ENCODE measurements at places on chromosomes 7 and 10.

DNA sequence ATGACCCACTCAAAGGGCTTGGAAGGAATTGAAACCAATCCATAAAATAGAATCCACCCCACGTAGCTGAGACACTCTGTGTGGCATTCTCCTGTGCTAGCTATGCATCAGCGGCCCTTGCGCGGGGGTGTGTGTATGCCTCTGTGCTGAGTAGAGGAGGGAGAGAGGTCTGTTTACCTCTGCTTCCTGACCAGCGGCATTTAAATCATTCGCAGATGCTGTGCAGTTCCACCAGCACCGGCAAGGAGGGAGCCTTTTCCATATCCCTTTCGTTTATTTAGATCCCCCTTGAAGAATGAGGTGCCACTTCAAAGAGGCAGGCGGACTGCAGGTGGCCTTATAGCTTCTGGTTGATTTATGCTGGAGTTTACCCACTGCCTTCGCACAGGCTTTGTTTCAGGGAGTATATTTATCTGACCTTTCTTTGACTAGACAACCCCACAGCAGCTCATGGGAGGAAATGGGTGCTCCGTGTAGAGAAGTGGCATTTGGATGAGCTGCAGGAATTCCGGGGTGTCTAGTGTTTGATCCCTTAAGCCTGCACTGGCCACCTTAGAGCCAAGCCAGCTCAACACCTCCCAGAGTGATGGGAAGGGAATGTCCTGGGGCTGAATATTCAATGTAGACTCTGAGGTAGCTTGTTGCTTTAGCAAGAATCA is 11.4 kb downstream of the C10orf53 start:
- DNase-seq = no peak

DNA sequence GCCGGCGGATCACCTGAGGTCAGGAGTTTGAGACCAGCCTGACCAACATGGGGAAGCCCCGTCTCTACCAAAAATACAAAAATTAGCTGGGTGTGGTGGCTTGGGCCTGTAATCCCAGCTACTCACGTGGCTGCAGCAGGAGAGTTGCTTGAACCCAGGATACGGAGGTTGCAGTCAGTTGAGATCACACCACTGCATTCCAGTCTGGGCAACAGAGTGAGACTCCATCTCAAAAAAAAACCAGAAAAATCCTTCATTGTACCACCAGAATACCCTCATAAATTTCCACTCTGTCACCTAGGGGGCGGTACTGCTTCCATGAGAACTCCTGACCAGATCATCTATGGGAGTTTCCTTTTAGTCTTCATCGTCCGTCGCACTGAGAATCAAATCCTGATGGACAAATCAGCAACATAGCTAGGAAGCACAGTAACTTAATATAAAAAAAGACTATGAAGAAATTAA is 225.8 kb upstream of the KLF14 start:
- no peak for DNase-seq

GRCh38 chr10:122323941-122324675 is 50.4 kb upstream of the PLEKHA1 start:
- DNase-seq = no peak

DNA sequence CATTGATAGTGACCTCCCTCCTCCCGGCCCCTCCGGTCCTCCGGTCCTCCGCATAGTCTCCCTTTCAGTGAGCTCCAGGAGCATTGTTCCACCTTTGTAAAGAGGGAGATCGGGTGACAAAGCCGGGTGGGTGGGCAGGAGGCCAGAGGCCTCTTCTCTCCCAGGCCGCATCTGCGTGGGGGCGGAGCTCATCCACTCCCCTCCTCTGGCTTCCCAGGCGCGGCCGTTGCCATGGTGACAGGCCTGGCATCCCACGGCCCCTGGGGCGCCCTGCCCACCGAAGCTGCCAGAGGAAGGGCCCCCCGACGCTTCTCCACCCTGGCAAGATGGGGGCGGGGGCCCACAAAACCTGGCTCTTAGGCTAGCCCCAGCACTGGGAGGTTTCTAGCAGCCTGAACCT is 4.4 kb upstream of the FZD9 start:
- DNase-seq = peak; percentile 67

- no peak for DNase-seq
Observed at GRCh38 chr10:57973451-57973850, 294.2 kb downstream of the IPMK start.

- DNase-seq = no peak
Observed at GRCh38 chr10:126201603-126202002, 186.7 kb downstream of the ADAM12 start.

- no peak for DNase-seq
Observed at GRCh38 chr7:116597384-116597783, 72.5 kb downstream of the CAV1 start.

- DNase-seq = peak; percentile 66
Observed at GRCh38 chr7:51160990-51161615, 155.5 kb downstream of the COBL start.

DNA sequence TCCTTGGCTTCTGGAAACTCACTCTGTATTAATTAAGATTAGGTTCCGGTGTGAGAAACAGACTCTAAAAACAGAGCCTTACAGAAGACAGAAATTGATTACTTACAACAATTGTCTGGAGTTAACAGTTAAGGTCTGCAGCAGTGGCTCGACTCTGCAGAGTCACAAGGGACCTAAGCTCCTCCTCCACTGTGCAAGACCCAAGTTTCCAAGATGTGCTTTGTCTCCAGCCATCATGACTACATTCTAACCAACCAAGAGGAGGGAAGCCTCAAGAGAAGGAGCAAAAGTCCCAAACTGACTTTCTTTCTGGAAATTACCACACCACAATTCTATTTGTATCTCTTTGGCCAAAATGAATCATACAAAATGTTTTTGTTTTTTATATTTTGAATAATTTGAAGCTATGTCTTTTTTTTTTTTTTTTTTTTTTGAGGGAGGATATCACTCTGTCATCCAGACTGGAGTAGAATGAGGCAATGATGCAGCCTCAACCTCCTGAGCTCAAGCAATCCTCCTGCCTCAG is 14.2 kb upstream of the ODAD2 start:
- peak; percentile 12 for DNase-seq

DNA sequence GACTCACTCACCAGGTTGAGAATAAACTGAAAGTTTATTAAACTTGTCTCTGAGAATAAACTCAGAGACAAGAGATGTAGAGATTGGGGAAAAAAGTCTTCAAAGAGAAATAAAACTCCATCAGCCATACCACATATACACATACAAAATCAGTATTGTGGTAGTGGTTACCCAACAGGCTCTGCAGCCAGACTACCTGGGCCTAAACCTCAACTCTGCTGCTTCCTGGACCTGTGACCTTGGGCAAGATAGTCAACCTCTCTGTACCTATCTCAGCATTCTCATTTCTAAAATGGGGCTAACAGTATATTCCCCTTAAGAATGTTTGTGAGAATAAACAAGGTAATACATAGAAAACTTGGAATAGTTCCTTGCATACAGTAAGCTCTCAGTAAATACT is 15.3 kb downstream of the TPK1 start:
- DNase-seq = no peak

DNA sequence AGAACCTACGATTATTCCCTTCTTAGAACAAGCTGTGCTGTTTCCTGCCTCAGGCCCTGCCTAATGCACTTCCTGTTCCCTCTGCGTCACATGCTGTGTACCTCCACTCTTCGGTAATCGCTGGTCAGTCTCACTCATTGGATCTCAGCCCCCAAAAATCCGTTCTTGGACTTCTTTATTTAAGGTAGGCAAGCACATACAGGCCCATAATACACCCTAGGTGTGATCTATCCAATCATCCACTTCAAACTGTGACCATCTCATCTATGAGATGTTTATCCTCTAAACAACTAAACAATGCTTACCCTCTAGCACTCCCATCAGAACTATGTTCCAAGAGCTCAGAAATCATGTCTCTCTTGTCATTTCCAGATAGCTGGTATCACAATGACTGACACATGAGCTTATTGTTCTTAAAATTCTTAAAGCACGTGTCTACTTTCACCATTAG is 83.9 kb downstream of the CADPS2 start:
- DNase-seq = peak; percentile 12

DNA sequence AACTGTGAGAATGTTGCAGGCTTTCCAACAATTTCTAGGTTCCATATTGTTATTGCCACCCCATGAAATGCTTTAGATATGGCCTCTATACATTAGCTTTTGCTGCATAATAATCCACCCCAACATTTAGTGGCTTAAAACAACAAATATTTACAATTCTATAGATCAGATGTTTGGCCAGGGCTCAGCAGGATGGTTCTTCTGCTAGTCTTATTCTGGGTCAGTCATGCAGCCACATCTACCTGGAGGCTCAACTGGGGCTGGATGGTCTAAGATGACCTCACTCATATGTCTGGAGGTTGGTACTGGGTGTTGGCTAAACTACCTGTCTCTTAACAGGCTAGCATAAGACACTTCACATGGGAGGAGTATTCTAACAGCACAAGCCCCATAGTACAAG is 607.3 kb downstream of the LRMDA start:
- no peak for DNase-seq

DNA sequence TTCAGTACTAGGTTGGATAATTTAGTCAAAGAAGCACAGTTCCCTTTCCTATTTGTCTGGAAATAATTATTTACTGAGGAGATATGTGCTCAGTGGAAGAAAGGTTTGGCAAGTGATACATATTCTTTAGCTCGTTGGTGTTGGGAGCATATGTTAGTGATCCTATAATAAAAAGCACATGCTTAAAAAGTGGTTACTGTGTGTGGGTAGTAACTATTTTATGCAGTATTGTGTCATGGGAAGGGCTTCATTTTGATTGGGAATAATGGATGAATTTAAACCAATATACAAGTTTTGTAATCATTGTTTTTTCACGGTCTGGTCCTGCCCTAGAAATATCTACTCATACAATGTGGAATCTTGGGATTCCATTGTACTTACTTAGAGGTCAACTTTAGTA is 188.7 kb upstream of the PPP1R3A start:
- no peak for DNase-seq

- DNase-seq = no peak
Observed at GRCh38 chr10:58976254-58976653, 200.2 kb upstream of the PHYHIPL start.

- peak; percentile 53 for DNase-seq
Observed at GRCh38 chr10:43846187-43846680, 197.6 kb upstream of the ZNF32 start.

- no peak for DNase-seq
Observed at GRCh38 chr7:122556873-122557542, 141.9 kb downstream of the RNF133 start.

- no peak for DNase-seq
Observed at GRCh38 chr10:112615269-112615668, 168.3 kb downstream of the VTI1A start.

GRCh38 chr7:17347401-17347800 is 48.9 kb downstream of the AHR start:
- no peak for DNase-seq

DNA sequence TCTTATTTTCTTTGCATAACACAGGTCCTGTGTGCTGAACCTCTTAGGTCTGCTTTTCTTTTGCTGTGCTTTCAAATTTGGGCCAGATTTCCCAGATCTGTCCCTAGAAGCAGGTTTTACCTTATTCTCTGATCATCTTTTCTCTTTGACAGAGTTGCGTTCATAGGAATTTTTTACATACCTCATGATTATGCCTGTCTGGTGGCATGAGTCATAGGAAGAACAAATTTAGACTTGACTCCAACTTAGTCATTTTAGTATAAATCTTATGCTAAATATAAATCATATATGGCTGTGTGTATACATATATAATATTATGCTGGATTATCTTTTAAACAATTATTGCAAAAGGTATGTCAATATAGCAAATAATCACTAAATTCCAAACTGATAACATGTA is 1038.9 kb downstream of the GRM8 start:
- DNase-seq = no peak

DNA sequence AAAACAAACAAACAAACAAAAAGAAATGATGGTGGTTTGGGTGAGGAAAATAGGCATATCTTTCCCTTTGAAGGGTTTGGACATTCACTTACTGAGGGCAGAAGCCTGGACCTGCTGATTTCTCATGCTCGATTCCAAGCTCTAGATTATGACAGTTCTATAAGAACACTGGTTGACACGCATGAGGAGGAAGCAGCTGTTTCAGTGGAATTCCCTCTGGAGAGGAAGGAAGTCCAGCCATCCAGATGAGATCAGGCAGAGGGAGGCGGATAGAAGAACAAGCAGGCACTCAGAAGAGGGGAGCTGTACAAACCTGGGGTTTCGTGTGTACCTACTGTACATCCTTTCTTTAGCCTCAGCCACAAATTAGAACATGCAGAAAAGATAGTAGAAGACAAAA is 691.9 kb downstream of the INHBA start:
- DNase-seq = peak; percentile 44

GRCh38 chr10:107813451-107814162 is 649.1 kb upstream of the SORCS1 start:
- peak; percentile 10 for DNase-seq

DNA sequence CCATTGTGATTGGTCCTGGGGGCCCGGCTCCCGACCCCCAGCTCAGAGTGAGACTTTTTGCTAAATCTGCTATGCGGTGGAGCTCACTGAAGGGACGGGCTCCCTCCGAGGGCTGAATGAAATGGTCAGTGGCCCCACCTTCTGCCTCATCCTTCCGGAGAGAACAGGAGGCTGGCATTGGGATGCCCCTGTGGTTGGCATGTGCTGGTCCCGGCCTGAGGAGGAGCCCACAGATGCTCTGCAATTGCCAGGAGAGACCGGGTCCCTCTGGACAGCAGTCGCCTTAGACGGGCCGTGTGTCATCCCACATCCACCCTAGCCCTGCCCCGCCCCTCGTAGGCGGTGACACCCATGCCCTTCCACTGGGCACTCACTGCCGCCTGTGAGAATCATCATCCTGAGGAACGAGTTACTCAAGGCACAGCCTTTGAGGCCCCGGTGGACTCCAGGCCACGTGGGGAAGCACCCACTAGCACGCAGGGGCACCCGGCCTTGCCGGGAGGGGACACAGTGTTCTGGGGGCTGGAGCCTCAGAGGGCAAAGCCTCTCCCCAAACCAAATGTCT is 21.2 kb upstream of the DPYSL4 start:
- DNase-seq = no peak

GRCh38 chr7:19916046-19916445 is 142.6 kb upstream of the TMEM196 start:
- no peak for DNase-seq

- DNase-seq = no peak
Observed at GRCh38 chr7:131618391-131618790, 62.0 kb upstream of the PODXL start.

DNA sequence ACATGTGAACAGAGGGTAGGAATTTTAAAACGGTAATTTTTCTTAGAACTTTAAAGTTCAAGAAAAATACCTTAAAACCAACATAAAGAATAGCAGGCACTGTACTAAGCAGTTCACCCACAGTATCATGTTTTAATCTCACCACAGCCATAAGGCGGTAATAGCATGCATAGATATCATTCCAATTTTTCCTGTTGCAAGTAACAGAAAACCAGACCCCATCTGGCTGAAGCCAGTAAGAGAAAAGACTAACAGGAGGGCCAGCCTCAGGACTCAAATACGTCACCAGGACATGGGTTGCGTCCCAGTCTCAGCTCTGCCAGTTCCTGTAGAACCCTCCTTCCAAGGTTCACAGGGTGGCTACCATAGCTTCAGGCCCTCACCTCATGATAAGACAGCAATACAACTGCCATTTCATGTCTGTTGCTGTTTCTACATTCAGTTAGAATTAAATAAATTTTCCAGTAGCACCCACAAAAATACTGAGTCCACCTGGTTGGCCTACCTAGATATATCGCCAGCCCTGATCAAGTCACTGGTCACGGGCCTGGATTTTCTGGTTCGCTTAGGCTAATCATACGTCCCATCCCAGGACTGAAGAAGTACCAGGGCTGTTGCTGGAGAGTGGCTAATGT is 2.0 kb upstream of the RNF32 start:
- DNase-seq = no peak
